ENCODE measurements at places on chromosomes 1 and 21.
A peak's percentile ranks its signal among the peaks of the same experiment; 100 is the strongest.

- DNase-seq: peak; percentile 25
These were observed 153.5 kb downstream of the TGFBR3 start for GRCh38 chr1:91732291-91733107.

DNA sequence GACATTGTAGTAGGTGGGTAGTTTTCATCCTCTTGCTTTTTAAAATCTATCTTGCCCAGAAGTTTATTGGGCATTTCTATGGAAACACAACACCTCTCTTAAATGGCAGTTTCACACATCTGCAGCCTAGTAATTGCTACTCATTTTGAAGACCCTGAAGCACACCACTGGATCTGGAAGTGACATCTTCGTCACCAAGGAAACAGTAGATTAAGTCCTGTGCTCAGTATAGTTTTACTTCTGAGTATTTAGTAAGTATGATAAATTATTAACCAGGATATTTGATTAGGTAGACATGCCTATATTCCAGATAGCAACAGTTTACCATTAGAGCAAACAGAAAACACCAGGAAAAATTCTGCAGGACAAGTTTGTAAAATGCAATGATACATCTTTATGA lies 48.7 kb downstream of the UCK2 start:
- DNase-seq: no peak

DNA sequence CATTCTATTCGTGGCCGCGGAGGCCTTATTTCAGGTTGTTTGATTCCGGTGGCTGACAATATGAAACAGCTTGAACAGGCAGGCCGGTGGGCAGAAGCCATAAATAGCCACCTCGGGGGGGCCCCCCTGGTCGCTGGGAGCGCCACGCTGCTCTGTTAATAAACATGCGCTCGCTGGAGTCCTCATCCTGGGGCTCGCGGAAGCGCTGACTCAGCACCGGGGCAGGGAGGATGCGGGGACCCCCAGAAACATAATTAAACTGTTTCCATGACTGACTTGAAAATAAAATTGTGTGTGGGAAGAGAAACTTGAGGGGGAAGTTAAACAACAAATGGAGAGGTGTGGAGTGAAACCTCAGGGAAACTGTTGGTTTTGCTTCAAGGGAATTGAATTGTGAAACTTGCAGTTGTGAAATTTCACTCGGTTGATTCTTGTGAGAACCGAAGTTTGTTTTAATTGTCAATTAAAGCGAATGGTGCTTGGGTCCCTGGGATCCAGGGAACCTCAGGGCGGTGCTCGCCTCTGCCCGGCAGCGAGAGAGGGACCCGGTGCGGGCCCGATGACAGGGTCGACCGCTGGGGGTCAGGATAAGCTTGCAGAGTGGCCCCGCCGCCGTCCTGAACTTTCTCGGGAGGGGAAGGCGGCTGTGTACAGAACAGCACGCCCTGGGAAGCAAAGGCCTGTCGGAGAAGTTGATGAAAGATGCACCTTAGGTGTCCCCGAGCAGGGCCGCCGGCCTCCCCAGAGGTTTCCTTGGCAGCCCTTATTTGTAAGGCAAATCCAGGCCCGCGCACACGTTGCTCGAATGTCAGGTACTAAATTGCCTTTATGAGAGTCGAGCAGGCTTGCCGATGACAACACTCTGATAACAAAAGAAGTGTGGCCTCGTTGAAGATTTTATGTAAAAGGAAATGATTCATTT lies 176.9 kb upstream of the LMO4 start:
- DNase-seq: peak; percentile 47

DNA sequence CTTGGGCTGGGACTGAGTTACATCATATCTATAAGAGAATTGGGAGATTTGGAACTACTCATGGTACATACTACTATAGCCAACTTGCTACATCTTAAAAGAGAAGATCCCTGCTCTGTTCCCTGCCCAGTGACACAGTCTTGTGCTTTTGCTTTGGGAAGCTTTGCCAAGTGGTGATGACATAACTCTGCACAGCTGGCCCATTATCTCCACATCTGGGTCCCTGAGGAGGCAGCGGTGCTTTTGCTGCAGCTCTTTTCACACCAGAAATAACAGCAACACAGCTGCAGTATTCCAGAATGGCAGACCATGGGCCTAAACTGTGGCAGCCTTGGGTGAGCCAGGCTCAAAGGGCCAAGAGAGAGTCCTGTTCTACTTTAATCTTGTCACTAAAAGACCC lies 296.0 kb downstream of the HHAT start:
- DNase-seq: no peak

- peak; percentile 24 for DNase-seq
These were observed 57.8 kb downstream of the EDARADD start for GRCh38 chr1:236451796-236452373.

- DNase-seq: no peak
These were observed 442.4 kb downstream of the CAMTA1 start for GRCh38 chr1:7227654-7228053.

DNA sequence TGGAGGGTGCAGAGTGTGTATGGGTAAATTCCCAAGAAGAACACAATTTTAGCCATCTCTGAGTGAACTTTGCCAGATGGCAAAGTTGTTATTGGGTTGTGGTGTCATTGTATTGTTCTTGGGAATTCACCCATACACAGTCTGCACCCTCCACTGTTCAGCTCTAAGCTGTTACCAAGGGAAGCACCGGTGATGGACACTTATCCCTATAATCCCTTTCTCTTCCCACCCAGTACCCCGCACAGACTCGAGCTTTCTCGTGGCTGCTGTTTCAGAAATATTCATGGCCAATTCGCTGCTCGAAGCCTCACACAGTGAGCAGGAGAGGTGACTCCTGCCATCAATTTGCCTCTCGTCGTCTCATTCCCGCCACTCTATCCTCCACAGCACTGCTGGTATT lies 95.7 kb upstream of the PALMD start:
- no peak for DNase-seq

- no peak for DNase-seq
These were observed 13.6 kb downstream of the STYXL2 start for GRCh38 chr1:167107456-167107855.

- DNase-seq: no peak
These were observed 21.2 kb downstream of the PRRX1 start for GRCh38 chr1:170685166-170685565.

DNA sequence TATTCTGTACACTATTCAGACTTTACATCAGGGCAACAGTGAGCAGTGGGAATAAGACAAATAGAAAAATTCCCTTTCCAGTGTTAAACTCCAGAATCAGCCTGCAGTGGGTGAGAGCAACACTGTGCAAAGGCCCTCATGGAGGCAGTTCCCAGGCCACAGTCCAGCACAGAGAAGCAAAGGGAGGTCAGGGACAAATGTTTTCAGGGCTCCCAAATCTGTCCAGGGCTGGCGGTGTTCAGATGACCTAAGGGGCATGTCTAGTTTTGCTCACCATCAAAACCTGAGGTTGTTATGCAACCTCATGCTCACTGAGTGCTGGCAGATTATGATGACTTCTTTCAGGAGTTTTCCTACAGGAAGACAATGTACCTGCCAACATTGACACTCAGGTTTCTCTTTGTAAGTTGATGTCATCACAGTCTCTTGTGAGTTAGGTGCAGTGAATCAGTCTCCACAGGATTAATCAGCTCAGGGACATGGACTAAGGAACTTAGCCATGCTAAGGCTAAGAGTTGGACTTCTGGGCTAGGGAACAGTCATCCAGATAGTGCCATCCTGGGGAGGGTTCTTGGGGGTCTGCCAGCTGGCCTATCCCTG lies 3.6 kb upstream of the LCE5A start:
- DNase-seq: no peak

- DNase-seq: no peak
These were observed 62.1 kb downstream of the MATN1 start for GRCh38 chr1:30661311-30661710.

GRCh38 chr21:32233055-32233546 lies 45.7 kb downstream of the MIS18A start:
- DNase-seq: no peak

- DNase-seq: no peak
These were observed 20.7 kb upstream of the CLIC4 start for GRCh38 chr1:24724345-24725208.

DNA sequence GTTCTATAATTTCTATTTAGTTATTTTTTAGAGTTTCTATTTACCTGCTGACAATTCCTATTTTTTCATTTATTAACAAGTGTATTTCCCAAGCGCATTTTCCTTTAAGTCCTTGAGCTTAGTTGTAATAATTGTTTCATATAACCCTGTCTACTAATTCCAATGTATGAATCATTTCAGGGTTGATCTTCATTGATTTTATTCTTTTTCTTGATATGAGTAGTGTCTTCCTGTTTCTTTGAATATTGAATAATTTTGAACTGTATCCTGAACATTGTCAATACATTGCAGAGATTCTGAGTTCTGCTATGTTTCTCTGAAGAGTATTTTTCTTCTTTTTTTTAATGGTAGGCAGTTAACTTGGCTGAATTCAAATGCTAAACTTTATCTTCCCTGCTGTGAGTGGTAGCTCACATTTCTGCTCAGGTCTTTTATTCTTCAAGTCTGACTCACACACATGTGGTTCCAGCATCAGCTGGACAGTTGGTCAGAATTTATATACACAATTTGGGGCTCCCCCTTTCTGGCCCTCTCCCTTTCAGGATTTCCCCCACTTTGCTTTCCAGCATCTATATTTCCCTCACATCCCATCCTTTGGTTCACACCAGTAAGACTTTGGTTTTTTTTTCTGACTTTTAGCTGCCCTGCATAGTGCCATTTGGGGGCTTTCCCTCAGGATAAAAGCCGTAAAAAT lies 54.4 kb upstream of the WDR26 start:
- DNase-seq: no peak

DNA sequence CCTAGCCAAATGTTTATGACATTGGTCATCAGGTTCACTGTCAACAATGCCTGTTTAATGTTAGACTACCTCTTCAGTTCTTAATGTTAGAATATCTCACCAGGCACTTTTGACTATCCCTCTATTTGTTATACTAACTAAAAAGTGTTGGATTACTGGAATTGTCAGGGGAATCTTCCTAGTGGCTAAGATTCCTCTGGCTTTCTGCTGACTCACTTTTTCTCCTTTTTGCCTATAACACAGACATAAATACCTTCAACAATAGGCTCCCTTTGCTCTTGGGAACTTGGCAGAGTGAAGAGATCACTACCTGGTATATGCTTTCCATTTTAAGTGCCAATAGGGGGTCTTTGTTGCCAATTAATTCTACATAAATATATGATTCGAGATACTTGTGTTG lies 68.5 kb downstream of the TMEM200B start:
- no peak for DNase-seq

GRCh38 chr1:77889671-77890070 lies 1.2 kb downstream of the NEXN start:
- no peak for DNase-seq

- DNase-seq: peak; percentile 29
These were observed at the start of gene S1PR1 for GRCh38 chr1:101236516-101237228. Gene S1PR1 (plus strand): TSS chr1:101237019. CDS start chr1:101238985, 1,966 bp downstream.

GRCh38 chr21:42198929-42199867 lies 19.7 kb upstream of the ABCG1 start:
- DNase-seq: no peak

GRCh38 chr1:67880056-67880601 lies 46.9 kb upstream of the GNG12 start:
- no peak for DNase-seq

GRCh38 chr1:4636186-4636585 lies 18.2 kb upstream of the AJAP1 start:
- no peak for DNase-seq

DNA sequence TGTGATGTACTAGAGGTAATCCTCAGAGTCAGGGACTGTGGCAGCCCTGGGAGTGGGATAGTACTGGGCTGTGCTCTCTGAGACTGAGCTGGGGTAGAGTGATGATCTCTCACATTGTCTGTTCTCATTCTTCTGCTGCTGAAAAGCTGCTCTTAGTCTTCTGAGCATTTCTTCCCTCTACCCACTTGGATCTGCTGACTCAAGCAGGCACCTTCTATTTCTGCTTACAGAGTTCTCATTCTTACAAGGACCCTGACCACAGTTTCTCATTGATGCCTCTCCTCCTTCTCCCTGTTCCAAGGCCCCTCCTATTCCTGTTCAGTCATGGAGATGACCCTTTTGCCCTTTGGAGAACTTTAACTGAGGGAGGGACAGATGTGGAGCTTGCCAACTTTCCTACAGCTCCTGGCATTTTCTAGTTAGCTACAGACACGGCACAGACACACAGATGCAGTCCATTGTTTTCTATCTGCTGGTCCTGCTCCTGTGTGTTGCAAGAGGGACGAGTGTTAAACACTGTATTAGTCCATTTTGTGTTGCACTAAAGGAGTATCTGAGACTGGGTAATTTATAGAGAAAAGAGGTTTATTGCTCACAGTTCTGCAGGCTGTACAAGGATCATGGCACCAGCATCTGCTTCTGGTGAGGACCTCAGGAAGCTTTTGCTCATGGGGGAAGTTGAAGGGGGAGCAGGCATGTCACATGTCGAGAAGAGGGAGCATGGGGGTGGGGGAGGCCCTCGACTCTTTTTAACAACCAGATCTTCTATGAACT lies 12.3 kb downstream of the MAPKAPK2 start:
- DNase-seq: no peak

GRCh38 chr21:46355161-46356004 lies 31.4 kb downstream of the PCNT start:
- no peak for DNase-seq

DNA sequence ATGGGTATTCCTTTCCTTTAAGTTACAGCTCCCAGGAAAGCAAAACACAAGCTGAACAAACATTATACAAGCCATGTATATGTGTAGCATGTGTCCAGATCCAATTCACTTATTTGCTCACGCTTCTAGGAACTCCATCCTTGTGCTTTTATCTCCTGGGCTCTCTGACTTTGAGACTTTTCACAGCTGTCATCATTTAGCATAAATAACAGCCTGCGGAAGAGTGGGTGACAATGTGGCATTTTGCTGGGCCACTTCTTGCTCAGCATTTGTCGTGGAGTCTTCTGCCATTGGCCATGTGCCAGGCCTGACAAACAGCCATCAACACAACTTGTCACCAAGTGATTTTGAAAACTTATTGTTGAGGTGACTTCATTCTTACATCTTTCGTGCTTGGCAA lies 164.3 kb downstream of the KIF26B start:
- DNase-seq: no peak

DNA sequence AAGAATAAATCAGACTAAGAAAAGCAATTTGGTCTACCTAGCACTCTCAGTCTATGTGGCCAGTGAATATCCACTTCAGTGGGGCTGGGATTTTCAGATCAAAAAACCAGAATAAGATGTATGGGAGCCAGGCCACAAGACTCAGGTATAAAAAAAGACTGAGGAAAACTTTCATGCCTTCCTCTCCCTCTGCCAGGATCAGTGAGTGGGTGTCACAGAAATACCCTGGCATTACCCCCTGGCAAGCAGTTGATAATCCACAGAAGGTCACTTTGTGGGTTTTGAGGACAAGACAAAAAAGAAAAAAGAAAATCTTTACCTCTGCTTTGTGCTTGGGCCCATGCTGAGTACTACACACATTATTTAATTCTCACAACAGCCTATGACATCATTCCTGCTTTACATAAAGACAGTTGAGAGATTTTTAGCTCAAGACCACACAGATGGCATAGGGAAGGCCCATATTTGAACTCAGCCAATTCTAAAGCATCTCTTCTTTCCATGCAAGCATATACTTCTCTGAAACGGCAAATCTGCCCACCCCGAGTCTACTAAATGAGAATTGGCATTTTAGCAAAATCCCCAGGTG lies 57.6 kb downstream of the DESI2 start:
- no peak for DNase-seq

- no peak for DNase-seq
These were observed 21.1 kb downstream of the SYNC start for GRCh38 chr1:32681509-32681908.

GRCh38 chr1:88673446-88673845 lies 10.6 kb upstream of the PKN2 start:
- no peak for DNase-seq

All from GM12892 (cell line).